ENCODE measurements at places on chromosomes 11 and 22. TPM values are rescaled to one million over a fixed set of nuclear protein-coding genes. Genes with fewer than 3 reads are reported as not detected.

DNA sequence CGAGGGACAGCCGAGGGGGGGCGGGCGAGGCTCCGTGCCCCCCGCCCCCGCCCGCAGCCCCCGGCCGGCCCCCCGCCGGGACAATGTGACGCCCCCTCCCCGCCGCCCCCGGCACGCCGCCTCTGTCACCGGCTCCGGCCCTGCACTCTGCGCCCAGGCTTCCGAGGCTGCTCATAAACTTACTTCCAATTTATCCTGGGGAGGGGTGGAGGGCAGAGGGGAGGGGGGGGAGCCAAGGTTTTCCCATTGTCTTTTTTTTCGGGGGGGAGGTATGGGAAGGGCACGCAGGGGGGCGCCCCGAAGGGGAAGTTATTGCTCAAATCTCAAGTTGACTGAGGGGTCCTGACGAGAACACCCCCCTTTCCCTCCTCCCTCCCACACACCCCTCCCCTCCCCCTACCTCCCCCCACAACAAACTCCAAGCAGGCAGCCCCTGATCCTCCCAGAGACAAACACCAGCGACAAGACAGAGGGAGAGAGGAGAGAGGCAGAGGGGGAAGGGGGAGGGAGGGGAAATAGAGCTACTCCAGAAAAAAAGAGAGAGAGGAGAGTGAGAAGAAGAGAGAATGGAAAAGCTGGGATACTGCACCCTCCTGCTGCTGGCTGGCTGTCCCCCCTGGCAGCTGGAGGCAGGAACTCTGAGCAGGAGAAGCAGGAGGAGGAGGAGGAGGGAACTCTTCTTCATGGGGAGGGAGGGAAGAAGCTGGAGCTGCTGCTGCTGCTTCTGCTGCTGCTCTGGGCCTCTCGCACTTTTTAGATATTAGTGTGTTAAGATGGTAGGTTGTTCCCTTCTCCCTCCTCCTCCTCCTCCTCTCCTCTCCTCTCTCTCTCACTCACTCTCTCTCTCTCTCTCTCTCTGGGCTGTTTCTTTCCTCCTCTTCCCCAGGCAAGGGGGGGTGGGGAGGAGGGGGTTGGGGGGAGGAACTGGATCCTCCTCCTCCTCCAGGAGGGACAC lies 631 bp downstream of the PHF21A start:
- DNase-seq: peak; percentile 91

- no peak for DNase-seq
Measured at GRCh38 chr11:44403587-44404273, 93.8 kb upstream of the ALX4 start.

PNPLA3 gene
- polyA plus RNA-seq: 16.2 TPM

OR51L1 gene
- polyA plus RNA-seq: not detected

RFPL2 gene
- polyA plus RNA-seq: 0.40 TPM

All from GM23338 (cell line).